ENCODE measurements at places on chromosomes 3 and 15.

DNA sequence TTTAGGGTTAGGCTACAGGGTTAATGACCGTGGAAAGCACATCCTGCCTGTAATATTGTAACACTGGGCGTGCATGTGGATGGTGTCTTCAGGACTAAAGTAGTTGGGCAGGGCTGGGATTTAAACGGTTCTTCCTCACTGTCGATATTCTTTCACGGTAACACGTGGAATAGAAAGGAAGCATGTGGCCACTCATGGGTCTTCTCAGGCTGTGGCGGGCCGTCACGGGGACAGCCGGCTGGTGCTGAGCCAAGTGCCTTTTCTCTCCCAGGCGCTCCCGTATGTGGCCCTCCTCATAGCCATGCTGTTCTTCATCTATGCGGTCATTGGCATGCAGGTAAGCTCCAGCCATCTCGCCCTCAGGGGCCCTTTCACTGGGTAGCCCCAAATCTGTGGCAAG, 73.7 kb downstream of the CHDH start:
- DNase-seq: no peak

- peak; percentile 45 for DNase-seq
These were observed 167.9 kb downstream of the BBX start for GRCh38 chr3:107690522-107691138.

DNA sequence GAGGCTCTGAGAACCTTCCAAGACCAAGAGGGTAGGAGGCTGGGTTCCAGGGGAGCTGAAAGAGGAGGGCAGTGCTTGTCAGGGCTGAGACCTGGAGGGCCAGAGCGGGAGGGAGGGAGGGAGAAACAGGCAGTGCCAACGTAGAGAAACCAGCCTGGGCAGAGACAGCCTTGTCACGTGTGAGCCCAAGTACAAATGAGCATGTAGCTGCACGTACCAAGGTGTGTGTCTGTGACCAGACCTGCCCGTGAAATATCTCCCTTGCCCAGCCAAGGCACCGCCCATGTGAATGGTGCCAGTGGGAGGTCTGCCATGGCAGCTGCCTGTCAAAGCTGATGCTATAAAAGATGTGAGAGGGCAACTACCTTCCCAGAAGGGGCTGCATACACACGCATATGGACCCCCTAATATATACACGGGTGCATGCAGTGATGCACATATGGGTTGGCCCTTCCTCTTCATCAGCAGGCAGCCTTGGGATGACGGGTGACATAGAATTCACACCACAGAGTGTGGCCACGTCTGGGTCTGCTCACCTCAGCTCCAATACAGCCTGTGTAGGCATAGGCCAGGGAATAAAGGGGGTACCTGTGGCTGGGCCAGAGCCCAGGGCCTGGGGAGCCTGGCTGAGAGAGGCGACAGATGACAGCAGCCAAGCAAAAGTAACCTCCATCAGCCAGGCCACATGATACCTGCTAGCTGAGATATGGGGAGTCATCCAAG, 7.8 kb upstream of the CTDSPL start:
- no peak for DNase-seq

DNA sequence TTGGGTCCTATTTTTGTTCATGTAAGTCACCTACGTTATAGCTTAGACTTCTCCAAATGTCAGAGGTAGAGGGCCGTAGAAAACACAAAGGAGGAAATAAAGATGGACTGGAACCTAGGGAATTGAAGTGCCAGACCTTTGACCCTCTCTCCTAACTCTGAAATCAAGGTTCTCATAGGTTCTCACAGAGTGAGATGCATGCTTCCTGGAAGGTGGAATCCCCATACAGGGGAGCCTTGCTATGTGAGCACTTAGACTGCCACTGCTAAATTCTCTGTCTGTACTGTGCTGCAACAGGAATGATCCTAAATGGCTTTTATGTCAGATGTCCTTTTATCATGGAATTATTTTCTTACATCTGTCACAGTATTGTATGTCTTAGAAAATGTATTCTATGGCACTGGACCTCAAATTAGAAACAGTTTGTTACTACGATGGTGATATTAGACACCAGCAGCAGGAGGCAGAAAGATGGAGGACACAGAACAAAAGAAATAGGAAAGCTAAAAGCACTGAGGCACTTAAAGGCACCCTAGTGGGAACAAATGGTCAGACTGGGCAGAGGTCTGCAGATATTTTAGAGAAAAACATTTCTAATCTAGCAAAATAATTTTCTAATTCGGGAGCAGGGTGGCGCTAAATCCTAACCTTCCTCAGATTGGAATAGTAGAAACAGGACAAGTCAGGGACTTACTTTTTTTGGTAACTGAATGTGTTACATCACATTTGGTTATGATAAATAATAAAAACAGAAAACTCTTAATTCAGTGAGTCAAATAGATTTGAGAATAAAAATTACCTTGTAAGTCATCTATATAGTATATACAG, 60.2 kb upstream of the CDAN1 start:
- DNase-seq: no peak

DNA sequence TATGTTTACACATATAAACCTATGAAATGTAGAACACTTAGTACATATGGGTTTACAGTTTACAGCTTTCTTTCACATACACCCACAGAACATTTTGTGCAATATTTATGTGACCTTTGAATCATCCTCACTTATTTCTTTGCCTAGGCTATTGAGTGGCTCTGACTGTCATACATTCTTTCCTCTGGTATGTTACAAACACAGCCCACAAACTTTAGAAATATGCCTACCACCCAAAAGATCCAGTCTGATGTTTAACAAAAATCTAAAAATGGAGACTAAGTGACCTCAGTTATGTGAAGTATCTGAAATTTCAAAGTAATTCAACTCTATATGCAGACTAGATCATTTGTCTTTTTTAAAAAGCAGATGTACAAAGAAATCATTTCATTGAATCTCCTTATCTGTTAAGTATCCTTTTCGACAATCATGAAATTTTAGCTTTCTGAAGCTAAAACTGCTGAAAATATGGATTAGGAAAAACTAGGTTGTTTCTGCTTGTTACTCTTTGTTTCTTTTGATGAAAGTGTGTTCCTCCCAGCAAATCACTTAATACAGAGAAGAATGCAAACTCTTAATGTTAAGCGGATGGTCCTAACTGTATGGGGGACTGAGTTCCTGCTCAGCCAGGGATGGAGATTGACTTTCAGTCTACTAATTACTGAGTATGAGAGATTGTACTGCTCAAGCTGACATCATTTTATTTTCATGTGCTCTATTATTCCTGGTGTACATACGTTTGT, 27.7 kb downstream of the CCDC54 start:
- DNase-seq: no peak

- DNase-seq: no peak
These were observed 144.4 kb upstream of the EPHA3 start for GRCh38 chr3:88963003-88963402.

DNA sequence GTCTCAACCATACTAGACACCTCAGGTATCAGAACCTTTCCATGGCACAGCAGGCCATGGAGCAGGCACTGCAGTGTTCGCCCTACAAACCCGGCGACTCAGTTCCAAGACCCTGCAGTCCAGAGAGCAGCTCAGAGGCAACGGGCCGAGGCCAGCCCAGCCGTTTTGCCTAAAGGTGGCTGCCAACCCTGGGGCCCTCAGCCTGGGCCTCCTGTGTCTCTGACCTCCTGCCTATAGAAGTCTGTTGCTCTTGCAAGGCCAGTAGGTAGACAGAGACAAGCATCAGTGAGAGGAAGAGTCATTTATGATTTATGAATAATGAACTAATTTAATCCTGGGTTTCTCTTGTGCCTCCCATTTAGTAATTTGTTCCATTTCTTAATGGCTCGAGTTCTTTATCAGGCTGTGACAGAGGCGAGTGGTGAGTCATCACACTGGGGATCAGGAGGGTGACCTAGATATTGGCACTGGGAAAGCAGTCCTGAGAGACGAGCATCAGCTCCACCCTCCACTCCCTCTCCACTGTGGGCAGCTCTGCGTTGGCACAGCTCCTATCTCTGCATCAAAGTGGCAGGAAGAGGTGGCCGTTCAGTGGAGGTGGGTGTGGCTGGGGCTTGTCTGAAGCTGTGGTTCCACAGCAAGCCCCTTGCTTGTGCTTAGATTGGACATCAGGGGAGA, 79.8 kb downstream of the ABHD5 start:
- DNase-seq: no peak

DNA sequence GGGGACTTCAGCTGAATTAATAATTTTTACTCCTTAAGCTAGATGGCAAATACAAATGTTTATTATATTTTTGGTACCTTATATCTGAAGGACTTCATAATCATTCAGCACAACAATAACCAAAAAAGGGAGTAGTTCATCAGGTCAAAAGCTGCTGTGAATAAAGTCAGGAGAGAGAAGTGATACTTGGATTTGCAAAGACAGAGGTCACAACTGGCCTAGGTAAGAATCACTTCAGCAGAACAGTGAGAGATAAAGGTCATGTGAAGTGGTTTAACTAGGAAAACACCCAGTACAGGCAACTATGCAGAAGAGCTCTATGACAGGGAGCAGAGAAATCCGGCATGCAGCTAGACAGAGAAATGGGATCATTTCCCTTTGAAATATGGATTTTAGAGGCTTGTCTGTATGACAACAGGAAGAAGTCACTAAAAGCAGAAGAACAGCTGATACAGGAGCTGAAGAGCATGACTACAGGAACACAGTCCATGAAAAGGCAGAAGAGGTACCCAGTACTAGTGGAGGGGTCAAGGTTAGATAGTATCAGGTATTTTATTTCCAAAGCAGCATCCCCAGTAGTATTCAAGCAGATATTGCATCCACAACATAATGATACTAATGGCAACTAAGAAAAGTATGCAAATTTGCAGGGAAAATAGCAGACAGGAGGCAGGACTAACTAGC, 25.7 kb downstream of the ZMAT3 start:
- DNase-seq: no peak

- no peak for DNase-seq
These were observed 146.2 kb upstream of the DPH6 start for GRCh38 chr15:35691891-35692867.

DNA sequence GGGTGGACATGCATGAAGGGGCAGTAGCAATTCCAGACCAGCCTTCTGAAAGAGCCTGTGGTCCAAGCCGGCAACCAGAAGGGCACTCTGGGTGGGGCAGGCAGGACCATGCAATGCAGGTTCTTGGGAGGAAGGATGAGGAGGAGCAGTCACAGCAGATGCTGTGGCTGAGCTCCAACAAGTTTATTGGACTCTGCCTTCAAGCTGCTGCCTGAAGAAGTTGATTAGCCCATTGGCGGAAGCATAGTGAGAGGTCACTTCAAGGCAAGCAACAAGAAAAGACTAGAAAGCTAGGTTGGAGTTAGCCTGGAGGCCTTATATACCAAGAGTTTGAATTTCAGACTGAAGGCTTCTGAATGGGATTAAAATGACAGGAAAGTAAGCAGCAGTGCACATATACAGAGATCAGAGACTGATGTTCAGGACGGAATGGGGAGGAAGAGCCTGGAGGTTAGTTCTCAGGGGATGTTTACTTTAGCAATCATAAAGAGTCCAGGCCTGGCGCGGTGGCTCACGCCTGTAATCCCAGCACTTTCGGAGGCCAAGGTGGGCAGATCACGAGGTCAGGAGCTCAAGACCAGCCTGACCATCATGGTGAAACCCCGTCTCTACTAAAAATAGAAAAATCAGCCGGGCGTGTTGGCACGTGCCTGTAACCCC, 39.9 kb downstream of the SFMBT1 start:
- DNase-seq: no peak

- no peak for DNase-seq
These were observed 199.5 kb upstream of the TPRG1 start for GRCh38 chr3:188972310-188972709.

GRCh38 chr3:10888518-10889090, 72.6 kb downstream of the SLC6A11 start:
- DNase-seq: no peak

GRCh38 chr3:23775254-23775909, 30.4 kb upstream of the UBE2E1 start:
- DNase-seq: no peak

- no peak for DNase-seq
These were observed at the start of gene PARP15 for GRCh38 chr3:122577409-122578031. Gene PARP15 (plus strand): TSS chr3:122577650. CDS start chr3:122577668, 18 bp downstream.

DNA sequence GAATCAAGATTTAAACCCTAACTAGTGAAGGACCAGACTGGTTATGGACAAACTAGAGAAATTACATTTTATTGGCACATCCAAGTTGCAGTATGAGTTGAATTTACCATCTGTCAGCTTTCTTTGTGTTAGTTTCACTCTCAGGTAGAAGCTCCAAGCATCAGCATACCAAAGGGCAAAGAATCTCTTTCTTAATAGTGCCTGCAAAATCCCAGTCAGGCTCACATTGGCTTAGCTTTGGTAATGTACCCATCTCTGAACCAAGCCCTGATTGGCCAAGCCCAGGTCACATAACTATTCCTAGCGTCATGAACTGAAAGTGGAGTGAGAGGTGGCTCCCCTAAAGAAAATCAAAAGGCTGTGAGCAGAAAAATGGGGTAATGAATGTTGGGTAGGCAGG, 66.9 kb downstream of the CCNL1 start:
- DNase-seq: no peak

- DNase-seq: no peak
These were observed 316.4 kb downstream of the NSUN3 start for GRCh38 chr3:94379264-94379663.

DNA sequence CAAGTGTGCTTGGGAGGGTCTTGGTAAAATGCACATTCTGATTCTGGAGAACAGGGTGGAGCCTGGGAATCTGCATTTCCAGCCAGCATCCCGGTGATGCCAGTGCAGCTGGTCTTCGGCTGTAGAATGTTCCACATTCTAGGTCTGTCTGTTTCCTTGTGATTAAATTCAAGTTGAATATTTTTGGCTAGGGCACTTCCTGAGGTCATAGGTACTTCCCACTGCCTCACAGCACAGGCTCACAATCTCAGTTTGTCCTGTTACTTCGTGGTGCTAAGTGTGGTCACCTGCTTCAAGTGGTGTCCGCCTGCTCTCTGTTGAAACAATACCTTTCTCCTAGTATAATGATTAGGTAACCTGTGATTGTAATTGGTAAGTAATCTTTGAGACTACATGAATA, 40.1 kb downstream of the FLNB start:
- no peak for DNase-seq

- no peak for DNase-seq
These were observed 722 bp downstream of the RBMS3 start for GRCh38 chr3:29281344-29282241.

DNA sequence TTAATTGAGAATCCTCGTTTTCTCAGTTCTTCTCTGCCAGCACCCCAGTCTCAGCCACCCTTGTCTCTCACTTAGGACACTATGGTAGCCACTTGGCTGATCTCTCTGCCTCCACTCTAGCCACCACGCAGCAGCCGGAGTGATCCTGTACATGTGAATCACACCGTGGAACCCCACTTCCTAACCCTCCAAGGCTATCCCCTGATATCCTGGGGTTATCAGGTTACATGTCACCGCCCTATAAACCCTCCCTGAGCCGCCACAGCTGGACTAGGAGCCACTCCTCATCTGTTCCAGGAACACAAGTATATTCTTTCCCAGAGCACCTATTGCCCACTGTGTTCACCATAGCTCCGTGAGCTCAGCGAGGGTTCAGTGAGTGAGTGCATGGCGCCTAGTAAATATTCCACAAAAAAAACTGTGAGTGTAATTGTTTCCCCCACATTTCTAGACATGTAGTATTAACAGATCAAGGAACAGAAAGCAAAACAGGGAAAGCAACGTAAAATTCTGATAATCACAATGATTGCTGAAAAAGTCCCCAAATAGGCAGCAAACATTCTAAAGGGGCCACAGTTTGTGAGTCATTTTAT, 661 bp upstream of the PARP14 start:
- no peak for DNase-seq

- DNase-seq: no peak
These were observed 1.5 kb downstream of the VIPR1 start for GRCh38 chr3:42503957-42504333.

GRCh38 chr15:64751464-64751863, 23.9 kb downstream of the RBPMS2 start:
- no peak for DNase-seq

GRCh38 chr3:114418724-114419543, 125.1 kb downstream of the TIGIT start:
- peak; percentile 73 for DNase-seq
